ENCODE measurements at places on chromosomes 13 and 19. TPM values are rescaled to one million over a fixed set of nuclear protein-coding genes. Genes with fewer than 3 reads are reported as not detected.
A peak's percentile ranks its signal among the peaks of the same experiment; 100 is the strongest.

- DNase-seq = no peak
Measured at GRCh38 chr19:45785781-45786532, 3.7 kb upstream of the DMPK start.

DNA sequence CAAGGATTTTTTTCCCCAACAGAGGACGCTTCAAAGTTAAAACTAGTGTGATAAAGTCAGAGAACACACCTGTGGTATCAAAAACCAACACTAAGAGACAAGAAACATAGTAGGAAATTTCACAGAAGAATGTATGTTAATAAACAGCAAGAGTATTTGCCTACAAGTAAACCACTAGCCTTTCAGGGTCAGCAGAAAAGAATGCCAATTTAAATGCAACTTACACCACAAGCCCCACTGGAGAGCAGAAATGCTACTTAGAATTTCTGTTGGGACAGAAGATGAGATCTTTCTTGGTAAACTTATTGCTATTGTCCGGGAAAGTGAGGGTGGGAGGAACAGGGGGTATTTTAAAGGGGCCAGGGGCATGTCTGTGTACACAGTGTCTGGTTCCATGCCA, 68.6 kb downstream of the STK24 start:
- DNase-seq = no peak

DNA sequence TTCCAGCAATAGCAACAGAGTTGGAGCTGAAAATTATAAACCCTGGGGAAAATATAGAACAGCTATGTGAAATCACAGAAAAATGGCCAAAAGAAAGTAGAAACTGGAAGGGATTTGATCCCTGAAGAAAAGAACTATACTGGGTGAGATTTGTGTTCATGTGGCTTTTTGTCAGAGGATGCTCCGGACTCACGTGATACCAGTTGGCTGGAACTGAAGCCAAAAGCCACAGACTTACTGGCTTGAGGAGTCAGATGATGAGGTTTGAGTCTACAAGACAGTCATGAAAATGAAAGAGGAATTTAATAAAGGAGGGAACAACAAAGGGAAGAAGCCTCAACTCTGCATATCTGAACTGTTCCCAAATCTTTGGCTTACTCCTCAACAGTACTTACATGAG, 427.1 kb downstream of the GPC5 start:
- DNase-seq = no peak

DNA sequence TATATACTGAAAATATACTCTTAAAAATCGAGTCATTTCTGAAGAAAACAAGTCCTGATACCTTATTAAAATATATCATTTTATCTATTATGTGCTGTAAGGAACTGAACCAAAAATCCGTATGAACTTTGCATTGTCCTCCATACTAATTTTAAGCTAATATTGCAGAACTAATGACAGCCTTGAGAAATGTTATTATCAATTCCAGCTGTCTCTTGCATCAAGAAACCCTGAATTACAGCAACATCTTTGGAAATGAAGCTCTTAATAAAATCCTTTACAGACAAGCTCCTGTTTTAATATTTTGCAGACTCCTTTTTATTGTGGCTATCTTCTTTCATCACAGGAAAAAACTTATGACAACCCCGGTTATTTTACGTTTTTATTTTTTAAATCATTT, 1335.3 kb downstream of the EFNB2 start:
- no peak for DNase-seq

DNA sequence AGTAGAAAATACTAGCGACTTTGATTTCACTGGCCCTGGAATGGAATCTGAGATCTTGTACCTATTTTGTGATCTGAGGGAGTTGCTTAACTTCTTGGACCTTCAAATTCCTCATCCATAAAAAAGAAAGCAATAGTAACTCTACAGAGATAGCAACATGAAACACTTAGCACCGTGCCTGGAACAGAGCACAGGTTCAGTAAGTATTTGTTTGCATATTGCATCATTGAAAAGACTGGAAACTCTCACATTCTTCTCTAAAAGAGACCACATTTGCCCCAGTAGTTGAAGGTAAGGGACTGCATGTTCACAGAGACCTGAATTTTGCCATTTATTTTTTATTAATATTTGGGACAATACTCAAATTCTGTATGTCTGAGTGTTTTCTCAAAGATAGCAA, 358.1 kb downstream of the COG6 start:
- DNase-seq = no peak

DNA sequence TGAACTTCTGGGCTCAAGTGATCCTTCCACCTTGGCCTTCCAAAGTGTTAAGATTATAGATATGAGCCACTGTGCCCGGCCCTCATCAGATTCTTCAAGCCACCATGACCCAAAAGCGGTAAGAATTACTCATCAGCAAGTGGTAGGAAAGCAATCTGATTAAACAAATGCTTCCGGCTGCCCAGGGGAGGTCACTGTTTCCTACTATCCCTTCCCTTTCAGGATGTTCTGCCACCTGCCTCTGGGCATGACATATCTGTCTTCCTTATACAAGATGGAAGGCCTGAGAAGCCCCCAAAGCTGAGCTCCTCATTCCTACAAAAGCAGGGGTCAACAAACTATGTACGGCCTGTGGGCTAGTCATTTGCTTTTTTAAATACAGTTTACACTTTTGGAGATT, 7.0 kb downstream of the ABHD8 start:
- DNase-seq = no peak

- DNase-seq = no peak
Measured at GRCh38 chr19:6393983-6394412, 1.0 kb upstream of the GTF2F1 start.

DNA sequence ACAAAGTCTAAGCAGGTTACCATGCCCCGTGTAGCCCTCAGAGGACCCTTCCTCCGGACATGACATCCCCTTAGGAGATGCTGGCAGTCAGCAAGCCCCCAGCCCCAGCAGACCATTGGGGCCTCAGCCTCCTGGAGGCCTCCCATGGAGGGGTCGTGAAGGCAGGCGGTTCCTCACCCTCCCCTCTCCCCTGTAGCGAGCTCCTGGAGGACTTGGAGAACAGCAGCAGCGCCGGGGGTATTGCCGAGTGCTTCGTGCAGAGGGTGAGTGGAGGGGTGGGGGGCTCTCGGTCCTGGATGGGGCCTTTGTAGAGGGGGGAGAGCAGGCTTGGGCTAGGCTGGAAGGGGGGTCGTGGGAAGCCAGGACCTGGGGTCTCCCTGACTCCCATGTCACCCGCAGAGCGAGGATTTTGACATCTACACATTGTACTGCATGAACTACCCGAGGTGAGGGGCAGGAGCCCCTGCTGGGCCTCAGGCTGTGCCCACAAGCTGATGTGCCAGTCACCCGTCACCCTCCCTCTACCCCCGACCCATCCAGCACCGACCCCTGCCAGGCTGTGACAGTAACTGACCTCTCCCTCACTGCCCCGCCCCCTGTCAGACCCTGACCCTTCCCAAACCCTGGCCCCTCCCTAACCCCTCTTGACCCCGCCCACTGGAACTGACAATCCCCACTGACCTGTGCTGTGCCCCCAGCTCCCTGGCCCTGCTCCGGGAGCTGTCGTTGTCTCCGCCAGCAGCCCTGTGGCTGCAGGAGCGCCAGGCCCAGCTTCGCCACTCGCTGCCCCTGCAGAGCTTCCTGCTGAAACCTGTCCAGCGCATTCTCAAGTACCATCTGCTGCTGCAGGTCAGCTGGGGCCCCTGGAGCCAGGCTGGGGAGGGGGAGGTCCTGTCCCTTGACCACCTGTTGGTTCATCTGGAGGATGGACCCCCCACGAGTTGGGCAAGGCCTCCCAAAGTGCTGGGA, 4.0 kb downstream of the PLEKHG2 start:
- no peak for DNase-seq

DNA sequence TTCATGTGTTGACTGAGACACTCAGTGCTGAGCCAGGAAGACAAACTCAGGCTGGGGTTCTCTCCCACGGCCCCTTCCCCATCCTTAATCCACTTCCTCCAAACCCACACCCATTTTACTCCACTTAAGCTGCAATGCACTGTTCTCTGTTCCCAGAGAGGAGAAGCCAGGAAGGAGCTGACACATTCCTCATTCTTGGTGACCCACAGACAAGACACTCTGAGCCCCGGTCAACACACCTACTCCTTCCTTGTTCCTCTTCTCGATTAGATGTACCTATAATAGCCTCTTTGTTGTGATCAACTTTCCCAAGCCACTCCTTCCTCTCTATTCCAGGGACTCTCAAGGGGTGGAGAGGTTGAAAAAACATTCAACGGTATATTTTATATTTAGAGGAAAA, 47.1 kb downstream of the INSR start:
- DNase-seq = no peak

DNA sequence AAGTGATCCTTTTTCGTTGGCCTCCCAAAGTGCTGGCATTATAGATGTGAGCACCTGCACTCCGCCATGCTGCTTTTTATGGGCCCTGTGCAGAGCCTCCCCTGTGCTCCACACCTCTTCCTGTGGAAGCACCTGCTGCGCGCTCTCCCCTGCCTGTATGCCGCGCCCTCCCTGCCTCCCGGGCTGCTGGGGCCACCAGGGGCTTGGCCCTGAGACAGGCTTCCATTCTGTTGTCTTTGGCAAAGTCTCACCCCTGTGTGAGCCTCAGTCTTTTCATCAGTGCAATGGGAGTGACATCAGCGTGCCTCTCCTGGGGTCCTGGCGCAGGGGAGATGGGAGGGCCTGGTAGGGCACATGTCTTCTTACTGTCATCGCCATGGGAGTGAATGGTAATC, 1.3 kb downstream of the FAM174C start:
- DNase-seq = no peak

DNA sequence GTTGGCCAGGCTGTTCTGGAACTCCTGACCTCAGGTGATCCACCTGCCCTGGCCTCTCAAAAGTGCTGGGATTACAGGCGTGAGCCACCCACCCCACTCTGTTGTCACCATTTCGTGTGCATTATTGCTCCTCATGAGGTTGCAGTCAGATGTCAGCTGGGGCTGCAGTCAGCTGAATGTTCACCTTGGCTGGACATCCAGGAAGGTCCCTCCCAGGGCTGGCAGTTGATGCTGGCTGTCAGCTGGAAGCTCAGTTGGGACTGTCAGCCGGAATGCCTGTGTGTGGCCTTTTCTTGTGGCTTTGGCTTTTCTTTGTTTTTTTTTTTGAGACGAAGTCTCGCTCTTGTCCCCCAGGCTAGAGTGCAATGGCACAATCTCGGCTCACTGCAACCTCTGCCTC, 6.6 kb downstream of the MEGF8 start:
- no peak for DNase-seq

DNA sequence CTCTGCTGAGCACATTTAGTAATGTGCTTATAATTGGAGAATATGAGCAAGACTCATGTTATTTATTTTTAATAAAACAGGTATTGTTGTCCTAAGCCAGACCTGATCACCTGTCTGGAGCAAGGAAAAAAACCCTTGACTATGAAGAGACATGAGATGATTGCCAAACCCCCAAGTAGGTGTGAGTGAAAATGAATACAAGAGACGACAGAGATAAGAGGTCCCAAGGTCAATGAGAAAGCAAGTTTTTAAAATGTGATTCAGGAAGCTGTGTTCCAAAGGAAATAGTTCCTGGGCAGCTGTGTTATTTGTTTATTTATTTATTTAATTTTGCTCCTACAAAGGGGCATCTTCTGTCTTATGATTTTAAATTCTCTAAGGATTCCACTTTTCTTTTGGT, 83.1 kb downstream of the ZNF486 start:
- no peak for DNase-seq

- no peak for DNase-seq
Measured at GRCh38 chr19:1665565-1666047, 13.2 kb upstream of the TCF3 start.

- DNase-seq = no peak
Measured at GRCh38 chr13:99122171-99122570, 78.5 kb upstream of the UBAC2 start.

GRCh38 chr13:34815526-34815925, 126.5 kb upstream of the NBEA start:
- no peak for DNase-seq

DNA sequence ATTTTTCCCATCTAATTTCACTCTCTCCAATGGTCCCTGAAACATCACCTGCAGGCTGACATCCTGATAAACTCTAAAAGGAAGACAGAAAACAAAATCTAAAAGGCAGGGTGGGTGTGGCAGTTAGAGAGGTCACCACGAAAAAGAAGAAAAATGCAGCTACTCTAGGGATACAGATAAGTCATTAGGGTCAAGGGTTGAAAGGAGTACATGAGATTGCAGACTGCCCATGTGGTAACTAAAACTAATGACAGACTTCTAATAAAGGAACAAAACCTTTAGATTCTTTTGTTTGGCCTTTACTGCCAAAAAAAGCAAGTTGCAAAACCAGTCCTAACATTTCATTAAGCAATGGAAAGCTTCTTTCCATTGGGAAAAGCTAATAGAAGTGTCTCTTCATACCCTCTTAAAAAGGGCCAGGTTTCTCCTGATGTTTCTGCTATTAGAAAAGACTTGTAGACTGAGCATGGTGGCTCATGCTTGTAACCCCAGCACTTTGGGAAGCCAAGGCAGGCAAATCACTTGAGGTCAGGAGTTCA, 31.0 kb downstream of the THSD1 start:
- no peak for DNase-seq

DNA sequence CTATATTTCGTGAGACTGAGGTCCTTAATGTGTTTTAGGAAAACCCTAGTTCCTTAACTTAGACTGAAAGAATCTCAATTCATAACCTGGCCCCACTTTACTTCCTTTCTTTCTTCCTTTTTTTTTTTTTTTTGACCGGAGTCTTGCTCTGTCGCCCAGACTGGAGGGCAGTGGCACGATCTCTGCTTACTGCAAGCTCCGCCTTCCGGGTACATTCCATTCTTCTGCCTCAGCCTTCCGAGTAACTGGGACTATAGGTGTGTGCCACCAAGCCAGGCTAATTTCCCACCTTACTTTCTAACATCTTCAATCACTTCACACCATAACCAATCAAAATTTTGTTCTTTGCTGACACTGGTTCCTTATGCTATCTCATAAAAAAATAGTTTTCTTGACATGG, 2097.0 kb downstream of the PCDH9 start:
- peak; percentile 28 for DNase-seq

- DNase-seq = no peak
Measured at GRCh38 chr19:9836021-9836420, 903 bp downstream of the PIN1 start.

DNA sequence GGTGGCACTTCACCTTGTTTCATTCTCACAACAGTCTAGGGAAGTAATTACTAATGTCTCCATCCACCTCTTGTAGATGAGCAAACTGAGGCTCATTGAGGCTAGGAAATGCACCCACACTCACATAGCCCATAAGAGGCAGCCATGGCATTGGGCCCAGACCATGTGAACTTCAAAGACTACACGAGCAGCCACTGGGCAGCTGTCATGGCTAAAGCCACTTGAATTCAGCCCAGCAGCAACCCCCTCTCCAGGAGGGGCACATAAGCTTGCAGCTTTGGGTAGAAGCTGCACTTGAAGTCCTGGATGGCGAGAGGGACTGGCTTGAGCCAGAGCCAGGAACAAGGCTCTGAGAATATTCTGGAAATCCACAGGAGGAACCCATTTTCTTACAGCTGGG, 13.4 kb downstream of the ALOX5AP start:
- no peak for DNase-seq

The KLK5 gene
- 0.69 TPM for total RNA-seq

The PLIN5 gene
- total RNA-seq = 4.2 TPM

The CD320 gene
- total RNA-seq = 121 TPM

The UBL5 gene
- total RNA-seq = 411 TPM

The TEX29 gene
- total RNA-seq = 0.37 TPM

The DCAF15 gene
- total RNA-seq = 83.3 TPM

The HSPB6 gene
- 1.4 TPM for total RNA-seq

The FAAP24 gene
- 5.2 TPM for total RNA-seq

The GNA15 gene
- total RNA-seq = 0.44 TPM

The SPATA13 gene
- 23.1 TPM for total RNA-seq

The FPR3 gene
- not detected for total RNA-seq

The ONECUT3 gene
- total RNA-seq = not detected

The LAIR1 gene
- 0.37 TPM for total RNA-seq

The RNF113B gene
- not detected for total RNA-seq

The ZNF486 gene
- total RNA-seq = 22.3 TPM
